Anterior cingulate cortex (tissue), 58 donors: ENCODE measurements at places on chromosomes 4 and X.

- no peak for DNase-seq
Observed at GRCh38 chrX:154505734-154506133, 10.3 kb downstream of the FAM3A start.

- no peak for DNase-seq
Observed at GRCh38 chr4:167702391-167702790, 389.9 kb upstream of the ANXA10 start.

GRCh38 chr4:102466298-102466697 is 34.9 kb upstream of the NFKB1 start:
- DNase-seq, result no peak

- DNase-seq, result no peak
Observed at GRCh38 chr4:122195718-122196117, 43.6 kb downstream of the BLTP1 start.

- no peak for DNase-seq
Observed at GRCh38 chr4:89109841-89110540, 1.3 kb upstream of the TIGD2 start.

DNA sequence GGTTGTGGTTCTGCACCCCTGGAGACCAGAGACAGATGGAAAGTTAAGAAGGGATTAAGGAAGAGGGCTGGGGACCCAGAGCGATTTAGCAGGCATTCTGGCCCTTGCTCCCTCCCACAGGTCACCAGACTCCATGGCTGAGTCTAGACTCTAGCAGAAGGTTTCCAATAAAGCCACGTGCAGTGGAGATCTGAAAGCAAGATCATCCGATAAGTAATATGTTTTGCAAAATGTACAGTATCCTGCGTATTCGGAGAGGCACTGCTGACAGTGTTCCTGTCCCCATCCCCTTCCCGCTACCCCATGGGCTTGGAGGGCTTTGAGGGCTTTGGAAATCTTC is 531 bp upstream of the GPRIN3 start:
- DNase-seq, result no peak

- DNase-seq, result no peak
Observed at GRCh38 chrX:109842611-109843010, 109.6 kb upstream of the ACSL4 start.

- DNase-seq, result no peak
Observed at GRCh38 chr4:139682741-139683151, 17.1 kb downstream of the MGST2 start.

DNA sequence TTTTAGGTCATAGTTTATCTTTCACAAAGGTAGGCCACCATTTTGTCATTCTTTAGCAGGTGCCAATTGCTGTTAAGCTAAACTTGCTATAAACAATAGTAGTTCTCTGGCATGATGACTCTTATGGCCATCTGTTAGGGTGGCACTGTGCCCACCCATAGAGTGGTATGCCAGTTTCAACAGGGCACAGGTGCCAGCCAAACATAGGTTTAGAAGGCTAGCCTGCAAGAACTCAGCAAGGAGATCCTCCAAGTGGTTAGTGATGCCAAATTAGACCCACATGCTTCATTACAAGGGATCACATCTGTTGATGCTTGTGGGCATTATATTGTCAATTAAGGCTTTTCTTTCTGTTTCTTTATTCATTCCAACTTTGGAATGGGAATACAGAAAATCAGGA is 204.5 kb downstream of the FMR1NB start:
- no peak for DNase-seq

GRCh38 chr4:95506264-95506663 is 42.5 kb downstream of the UNC5C start:
- no peak for DNase-seq

DNA sequence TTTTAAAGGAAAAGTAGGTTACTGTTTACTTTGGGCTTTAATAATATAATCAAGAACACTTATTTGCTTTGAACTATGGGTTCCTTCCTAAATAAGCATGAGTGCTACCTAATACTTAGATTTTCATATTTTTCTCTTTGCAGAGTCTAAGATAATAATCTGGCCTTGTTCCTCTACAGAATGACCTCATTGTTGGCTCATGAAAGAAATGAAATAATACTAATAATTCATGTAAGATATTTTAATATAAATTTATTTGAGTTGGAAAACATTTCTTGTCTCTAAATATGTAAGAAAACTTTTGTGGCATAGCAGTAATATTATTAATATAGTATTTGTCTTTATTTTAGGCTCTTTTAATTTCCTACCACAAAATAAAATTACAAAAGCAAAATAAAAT is 601.3 kb downstream of the IQCM start:
- DNase-seq, result no peak

DNA sequence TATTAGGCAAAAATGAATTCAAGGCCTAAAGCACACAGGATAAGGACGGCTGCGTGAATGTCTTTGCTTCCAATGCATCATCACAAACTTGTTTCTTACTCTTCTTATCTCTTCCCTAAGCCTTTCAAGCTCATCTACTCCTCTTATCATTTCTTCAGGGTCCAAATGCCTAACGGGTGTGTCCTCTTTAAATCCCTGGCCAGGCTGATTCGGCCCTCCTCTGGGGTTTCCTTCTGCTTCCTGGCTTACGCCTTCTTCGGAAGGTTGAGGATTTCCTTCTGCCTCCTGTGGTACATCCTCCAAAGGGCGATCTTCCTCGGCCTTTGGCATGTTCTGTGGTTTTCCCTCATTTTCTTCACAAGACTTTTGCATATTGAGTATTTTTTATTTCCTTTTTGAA is 1.3 kb downstream of the TCEAL8 start:
- DNase-seq, result no peak

GRCh38 chr4:140372751-140373327 is 607 bp upstream of the SCOC start:
- DNase-seq, result no peak

- no peak for DNase-seq
Observed at GRCh38 chr4:38387819-38388218, 276.2 kb upstream of the KLF3 start.

- no peak for DNase-seq
Observed at GRCh38 chrX:10667143-10667542, 46.8 kb upstream of the MID1 start.

- DNase-seq, result no peak
Observed at GRCh38 chr4:148800940-148801339, 358.7 kb upstream of the NR3C2 start.

GRCh38 chr4:66516940-66517339 is 846.7 kb upstream of the EPHA5 start:
- no peak for DNase-seq

GRCh38 chrX:24661292-24661691 is 14.1 kb upstream of the PCYT1B start:
- no peak for DNase-seq

GRCh38 chr4:148716431-148717052 is 274.3 kb upstream of the NR3C2 start:
- DNase-seq, result no peak

DNA sequence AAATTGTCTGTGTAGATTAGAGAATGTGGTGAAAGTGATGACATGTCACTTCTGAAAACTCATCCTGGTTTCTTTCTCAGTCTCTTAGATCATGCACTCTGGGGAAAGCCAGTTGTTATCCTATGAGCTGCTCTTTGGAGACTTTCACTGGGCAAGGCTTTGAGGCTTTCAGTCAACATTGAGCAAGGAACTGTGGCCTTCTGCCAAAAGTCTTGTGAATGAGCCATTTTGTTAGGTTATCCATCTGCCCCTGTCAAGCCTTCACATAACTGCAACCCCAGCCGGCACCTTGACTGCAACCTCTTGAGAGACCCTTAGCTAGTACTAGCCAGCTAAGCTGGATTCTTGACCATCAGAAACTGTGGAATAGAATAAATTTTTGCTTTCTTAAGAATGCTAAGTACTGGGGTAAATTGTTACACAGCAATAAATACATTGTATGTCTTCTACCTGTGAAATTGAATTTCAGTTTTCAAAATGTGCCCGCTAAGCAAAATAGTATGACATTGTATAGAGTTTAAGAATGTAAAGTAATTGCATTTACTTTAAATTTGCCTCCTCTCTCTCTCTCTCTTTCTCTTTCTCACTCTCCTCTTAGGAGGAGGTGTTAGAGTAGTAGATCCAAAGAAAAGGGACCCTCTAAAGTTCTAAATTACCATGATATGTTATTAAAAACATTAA is 1273.0 kb downstream of the RAPGEF2 start:
- no peak for DNase-seq

DNA sequence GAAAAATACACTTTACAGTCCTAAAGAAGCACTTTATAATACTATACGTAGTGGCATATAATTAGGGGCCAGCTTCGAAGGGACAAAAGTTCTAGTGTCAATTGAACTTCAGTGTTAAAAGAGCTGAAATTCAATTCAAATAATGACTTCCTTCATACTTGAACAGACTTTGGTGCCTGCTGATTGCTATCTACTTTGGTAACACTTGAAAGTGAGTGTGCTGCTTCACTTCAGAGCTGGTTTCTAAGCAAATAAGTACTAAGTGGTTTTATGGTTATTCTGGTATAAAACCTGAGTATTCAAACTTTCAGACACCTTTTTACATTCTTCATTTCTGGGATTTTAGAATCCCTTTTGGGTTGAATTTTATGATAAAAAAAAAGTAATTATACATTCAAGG is 107.0 kb downstream of the SLC4A4 start:
- no peak for DNase-seq

DNA sequence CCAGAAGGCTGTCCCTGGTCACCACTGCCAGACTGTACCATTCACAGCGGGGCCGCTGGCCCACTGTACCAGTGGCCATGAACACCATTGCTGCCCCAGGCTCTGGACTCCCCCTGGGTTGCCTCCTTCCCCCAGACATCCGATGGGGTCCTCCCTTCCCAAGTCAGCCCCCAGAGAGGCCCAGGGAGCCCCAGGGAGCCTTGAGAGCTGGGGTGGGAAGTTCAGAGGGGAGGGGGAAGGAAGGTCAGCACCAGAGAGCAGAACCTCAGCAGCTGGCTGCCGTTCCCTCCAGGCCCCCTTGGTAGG is 441 bp upstream of the ARHGAP4 start:
- no peak for DNase-seq

- DNase-seq, result no peak
Observed at GRCh38 chr4:7769396-7770223, 170.1 kb downstream of the AFAP1 start.

DNA sequence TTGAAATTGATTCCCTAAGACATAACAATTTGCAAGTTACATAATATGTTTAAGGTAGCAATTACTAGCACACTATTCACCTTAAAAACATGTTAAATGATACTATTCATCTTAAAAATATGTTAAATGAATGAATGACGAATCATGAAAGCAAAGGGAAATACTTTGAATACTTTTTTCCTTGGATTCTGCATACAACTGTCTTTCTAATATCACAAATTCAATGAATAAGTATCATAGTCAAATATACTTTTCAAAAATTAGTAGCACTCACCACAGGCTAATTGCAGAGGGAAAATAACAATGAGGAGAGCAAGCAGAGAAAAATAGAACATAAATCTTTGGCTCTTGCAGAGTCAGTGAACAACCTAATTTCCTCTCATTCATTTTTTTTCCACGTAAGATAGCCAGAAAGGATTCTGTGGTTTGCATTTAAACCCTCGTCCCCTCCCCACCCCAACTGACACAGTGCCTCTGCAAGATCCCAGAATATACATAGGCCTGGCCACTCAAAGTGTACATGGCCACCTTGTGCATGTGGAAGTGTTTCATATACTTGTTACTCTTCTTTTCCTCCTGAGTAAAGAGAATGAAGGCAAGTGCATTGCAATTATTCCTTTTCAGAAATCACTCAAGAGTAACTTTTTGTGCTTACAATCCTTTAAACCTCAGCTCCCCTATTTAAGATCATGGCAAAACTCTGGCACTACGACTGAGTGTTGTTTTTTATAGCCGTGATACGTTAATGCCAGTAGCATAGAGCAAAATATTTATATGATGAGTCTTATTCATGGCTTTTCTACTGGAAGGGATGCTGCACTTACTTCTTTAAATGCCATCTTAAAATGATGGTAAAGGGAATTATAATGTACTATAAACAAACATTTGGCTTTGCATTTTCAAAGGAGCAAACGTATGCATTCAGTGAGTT is 236.4 kb downstream of the PDGFC start:
- DNase-seq, result no peak

- no peak for DNase-seq
Observed at GRCh38 chrX:129115104-129115503, 408.2 kb downstream of the SMARCA1 start.

GRCh38 chr4:15149839-15150592 is 147.7 kb downstream of the CPEB2 start:
- DNase-seq, result peak; percentile 92

GRCh38 chr4:26145212-26145611 is 175.6 kb upstream of the RBPJ start:
- no peak for DNase-seq

GRCh38 chr4:36053930-36054329 is 190.4 kb downstream of the ARAP2 start:
- no peak for DNase-seq

DNA sequence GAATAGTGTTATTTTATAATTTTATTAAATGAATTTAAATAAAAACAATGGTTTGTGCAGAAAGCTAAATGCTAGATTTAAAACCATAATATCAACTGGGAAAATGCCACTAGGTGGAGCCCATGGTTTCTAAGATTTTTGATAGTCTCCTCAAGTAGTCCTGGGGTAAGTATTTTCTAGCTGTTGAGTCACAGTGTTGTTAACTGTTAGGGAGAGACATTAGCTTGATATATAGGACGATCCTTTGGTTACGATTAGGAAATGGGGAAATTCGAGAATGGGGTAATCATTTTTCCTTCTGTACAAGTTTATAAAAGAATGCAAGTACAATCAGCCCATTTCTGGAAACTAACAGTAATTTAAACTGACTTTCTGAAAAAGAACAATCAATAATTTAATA is 378.4 kb downstream of the ANKRD50 start:
- DNase-seq, result no peak

DNA sequence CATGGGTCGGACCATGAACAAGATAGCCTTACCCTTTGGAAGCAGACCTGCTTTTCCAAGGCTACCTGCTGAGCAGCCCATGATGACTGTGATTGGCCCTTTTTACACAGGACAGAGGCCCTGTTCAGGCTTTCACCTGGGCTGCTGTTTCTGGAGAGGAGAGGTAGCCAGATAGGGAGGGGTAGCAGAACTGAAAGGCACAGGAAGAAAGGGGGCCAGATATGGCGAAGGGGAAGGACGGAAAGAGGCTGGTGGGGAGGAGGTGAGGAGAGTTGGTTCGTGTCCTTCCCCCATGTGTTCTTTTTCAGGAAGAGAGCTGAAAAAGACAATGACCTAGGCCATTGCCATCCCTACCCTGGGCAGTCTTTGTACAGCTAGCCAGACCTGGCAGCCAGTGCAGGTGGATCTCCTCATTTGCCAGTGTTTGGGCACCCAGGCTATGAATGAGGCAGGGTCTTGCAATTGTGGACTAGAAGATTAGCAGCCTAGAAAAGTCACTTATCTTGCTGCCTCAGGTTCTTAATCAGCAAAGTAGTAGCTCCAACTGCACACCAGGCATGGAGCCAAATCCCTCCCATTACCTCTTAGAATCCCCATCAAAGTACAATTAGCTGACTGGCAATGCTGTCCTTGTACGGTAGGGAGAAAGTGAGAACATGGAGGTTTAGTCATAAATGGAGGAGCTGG is 139.6 kb downstream of the AMMECR1 start:
- no peak for DNase-seq

- no peak for DNase-seq
Observed at GRCh38 chrX:151759041-151759708, 24.6 kb downstream of the CNGA2 start.

- no peak for DNase-seq
Observed at GRCh38 chr4:109206620-109207019, 95.8 kb downstream of the COL25A1 start.
